Naive thymus-derived CD8-positive, alpha-beta T cell (primary cell): ENCODE measurements at places on chromosomes 6 and 20. TPM values are rescaled to one million over a fixed set of nuclear protein-coding genes. Genes with fewer than 3 reads are reported as not detected.

LPIN3 gene
- 0.44 TPM for total RNA-seq

FOXP4 gene
- 5.1 TPM for total RNA-seq

ADGRF1 gene
- total RNA-seq = not detected

YTHDF1 gene
- 51.8 TPM for total RNA-seq

GRCh38 chr6:14734052-14734415, 511.8 kb upstream of the JARID2 start:
- no peak for DNase-seq

GRCh38 chr20:5526516-5526915, 209.8 kb upstream of the PROKR2 start:
- no peak for DNase-seq

DNA sequence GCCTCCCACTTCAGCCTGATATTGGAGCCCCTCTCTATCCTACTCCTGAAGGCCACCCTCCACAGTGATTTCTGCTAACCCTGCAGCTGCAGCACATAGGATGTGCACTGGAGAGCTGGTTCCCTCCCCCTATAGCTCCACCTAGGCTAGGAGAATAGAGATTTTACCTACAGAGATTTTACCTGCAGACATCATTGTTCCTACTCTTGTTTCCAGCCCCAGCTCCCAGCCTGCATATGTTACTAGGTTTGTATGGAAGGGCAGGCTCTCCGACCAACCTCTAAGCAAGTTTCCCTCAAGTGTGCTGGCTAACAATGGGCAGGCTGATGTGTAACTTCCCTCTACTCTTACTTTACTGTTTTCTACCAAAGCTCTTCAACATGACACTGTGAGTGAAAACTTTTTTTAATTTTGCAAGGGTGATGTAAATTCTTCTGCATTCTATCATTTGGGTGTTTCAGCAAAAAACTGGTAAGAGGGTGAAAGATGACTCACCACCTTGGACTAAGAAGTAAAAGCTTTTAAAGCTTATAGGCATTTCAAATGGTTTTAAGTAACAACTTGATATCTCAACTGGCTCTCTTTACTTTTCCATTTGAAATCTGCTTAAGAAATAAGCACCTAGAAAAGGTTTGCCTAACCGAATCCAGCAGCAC, 106.8 kb downstream of the CDK19 start:
- DNase-seq = no peak

DNA sequence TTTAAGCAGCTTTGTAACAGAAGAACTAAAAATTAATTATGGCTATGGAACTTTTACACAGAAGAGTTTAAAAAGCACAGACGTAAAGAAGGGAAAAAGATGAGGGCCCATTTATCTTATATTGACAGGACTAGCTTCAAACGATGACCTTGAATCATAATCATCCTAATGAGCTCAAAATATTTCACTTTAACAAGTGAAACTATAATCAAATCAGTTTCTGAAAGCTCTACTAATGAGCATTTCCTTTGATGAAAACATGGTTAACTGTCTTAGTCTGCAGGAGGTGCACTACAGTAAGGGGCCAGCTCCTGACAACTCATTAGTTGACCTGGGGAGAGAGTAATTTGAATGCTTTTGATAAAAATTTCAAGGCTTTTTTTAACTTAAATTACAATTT, 228.0 kb upstream of the DEFB112 start:
- DNase-seq = no peak
